Smooth muscle cell of the coronary artery (primary cell): ENCODE measurements at places on chromosomes 1 and 21. TPM values are rescaled to one million over a fixed set of nuclear protein-coding genes. Genes with fewer than 3 reads are reported as not detected.

The CD53 gene
- total RNA-seq = not detected in 2 replicates

The MMEL1 gene
- total RNA-seq = 0.60 TPM in 1 of 2 replicates, not detected in the other

The PLPPR5 gene
- total RNA-seq = not detected in 2 replicates

The ORC1 gene
- under 0.01 and 1.9 TPM in 2 replicates for total RNA-seq

The C4BPA gene
- total RNA-seq = not detected in 2 replicates

The STYXL2 gene
- total RNA-seq = not detected in 2 replicates

The CR1L gene
- total RNA-seq = not detected in 2 replicates

The C1QB gene
- not detected in 2 replicates for total RNA-seq

The NID1 gene
- total RNA-seq = 52.3 and 73.8 TPM in 2 replicates

The SERPINC1 gene
- not detected in 2 replicates for total RNA-seq

The PIK3R3 gene
- total RNA-seq = 0.59 and 3.1 TPM in 2 replicates

The FMO1 gene
- 1.4 TPM in 1 of 2 replicates, not detected in the other for total RNA-seq

The CELSR2 gene
- total RNA-seq = 0.59 and 1.1 TPM in 2 replicates

The FAM151A gene
- not detected in 2 replicates for total RNA-seq
